Nephron progenitor cell (in vitro differentiated cells): ENCODE measurements at places on chromosomes 16 and 17.

GRCh38 chr17:3222505-3222904 is 15.0 kb downstream of the OR1A1 start:
- no peak for DNase-seq

DNA sequence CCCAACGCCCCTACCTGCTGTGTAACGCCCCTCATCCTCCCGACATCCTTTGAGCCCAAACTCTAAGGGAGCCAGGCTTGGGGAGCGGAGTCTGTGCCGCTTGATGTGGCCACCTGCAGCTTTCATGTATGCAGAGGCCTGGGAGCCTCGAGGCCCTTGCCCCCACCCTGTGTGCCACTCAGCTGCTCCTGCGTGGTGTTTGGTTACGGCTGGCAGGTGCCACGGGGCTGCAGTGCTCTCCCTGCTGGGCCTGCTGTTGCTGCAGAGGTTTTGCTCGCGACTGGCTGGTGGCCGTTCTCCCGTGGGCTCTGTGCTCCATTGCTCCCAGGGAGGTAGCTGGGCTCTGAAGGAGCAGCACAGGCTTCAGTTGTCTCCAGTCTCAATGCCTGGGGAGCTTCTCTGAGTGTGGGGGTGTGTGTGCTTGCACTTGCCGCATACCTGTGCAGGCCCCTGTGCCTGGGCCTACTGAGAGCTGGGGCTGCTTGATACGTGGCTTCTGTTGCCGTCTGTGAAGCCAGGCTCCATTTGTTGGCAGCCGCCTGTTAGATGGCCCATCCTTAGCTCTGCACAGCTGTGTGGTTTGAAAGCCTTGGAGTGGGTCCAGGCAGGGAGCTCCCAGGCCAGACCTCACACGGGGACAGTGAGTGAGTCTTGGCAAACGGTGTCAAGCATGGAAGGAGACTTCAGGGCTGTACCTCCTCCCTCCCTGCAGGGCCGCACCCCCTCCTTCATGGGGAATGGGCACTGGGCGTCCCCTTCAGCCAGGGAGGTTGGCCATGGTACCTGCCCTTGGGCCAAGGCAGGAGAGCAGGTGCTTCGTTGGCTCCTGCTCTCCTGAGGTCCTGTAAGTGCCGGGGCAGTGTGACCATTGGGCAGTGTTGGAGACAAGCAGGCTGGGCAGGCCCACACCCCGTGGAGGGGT is 47.2 kb downstream of the PDPK1 start:
- no peak for DNase-seq

GRCh38 chr17:37779554-37779953 is 34.7 kb upstream of the HNF1B start:
- no peak for DNase-seq

GRCh38 chr17:3033741-3034577 is 29.4 kb downstream of the OR1D5 start:
- no peak for DNase-seq

GRCh38 chr16:70809392-70810060 is 8.6 kb upstream of the VAC14 start:
- DNase-seq = no peak

DNA sequence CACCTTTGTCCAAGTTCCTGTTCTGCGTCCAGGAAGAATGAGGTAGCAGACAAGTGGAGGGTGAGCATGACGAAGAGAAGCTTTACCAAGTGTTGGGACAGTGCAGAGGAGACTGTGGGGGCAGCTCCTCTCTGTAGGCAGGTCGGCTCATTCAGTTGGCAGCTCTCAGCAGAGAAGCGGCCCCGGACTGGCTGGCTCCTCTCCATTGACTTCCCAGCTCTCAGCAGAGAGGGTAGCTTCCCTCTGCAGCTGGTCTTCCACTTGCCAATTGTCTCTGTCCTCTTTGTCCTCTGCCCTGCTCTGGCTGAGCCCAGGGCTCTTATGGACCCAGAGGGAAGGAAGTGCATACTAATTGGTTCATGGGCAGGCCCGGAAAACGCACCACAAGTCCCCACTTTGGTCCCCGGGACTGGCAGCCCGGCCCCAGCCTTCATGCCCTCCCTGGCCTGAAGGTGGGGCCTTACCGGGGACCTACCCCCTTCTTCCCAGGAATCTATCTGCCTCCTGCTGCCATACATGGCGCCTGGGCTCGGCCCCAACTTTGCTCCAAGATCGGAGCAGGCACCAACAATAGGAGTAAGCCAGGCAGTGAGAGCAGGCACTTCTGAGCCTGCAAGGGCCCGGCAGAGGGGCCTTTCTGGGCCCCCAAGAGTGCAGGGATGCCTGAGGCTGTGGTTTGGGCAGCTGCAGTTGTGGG is 10.1 kb downstream of the KCTD5 start:
- no peak for DNase-seq

GRCh38 chr17:33950061-33950460 is 305.0 kb upstream of the CCL2 start:
- no peak for DNase-seq

GRCh38 chr16:27461483-27462171 is 59.7 kb downstream of the IL21R start:
- peak; percentile 46 for DNase-seq

- peak; percentile 44 for DNase-seq
These were observed 4.5 kb upstream of the HEXIM1 start for GRCh38 chr17:45143767-45144198.

DNA sequence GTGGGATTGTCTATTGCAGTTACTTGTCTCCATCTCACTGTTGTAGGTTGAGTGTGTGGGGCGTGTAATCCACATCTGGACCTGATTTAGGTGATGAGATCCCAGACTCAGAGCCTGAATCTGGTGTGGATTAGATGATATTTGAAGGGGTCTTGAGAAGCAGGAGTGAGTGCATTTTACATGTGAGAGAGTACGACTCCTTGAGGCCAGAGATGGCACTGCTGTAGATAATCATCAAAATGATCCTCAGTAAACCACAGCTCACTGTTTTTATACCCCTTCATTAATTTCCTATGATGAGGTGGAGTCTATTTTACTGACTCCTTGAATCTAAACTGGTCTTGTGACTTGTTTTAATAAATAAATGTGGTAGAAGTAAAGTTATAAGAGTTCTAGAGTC is 732.5 kb downstream of the KCNJ2 start:
- no peak for DNase-seq
